ENCODE measurements at places on chromosomes 1 and 21.

DNA sequence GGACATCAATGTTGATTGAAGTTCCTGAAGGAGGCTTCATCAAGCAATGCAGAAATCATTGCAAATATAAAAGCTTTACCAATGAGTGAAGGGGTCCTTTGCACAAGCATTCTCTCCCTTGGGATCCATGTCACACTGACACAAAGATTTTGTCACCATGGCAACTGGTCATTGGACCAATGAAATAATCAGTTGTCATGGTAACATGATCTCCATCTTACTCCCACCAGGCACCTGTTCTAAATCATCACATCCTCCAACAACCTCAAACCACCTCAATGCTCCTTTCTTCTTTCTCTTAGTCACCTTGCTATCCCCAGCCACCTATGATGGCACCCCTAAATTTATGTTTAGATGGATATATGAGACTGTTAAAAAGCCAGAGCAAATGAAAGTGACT, 13.5 kb upstream of the FOXJ3 start:
- no peak for DNase-seq

- DNase-seq, result no peak
Measured at GRCh38 chr1:98389809-98390208, 271.7 kb upstream of the SNX7 start.

DNA sequence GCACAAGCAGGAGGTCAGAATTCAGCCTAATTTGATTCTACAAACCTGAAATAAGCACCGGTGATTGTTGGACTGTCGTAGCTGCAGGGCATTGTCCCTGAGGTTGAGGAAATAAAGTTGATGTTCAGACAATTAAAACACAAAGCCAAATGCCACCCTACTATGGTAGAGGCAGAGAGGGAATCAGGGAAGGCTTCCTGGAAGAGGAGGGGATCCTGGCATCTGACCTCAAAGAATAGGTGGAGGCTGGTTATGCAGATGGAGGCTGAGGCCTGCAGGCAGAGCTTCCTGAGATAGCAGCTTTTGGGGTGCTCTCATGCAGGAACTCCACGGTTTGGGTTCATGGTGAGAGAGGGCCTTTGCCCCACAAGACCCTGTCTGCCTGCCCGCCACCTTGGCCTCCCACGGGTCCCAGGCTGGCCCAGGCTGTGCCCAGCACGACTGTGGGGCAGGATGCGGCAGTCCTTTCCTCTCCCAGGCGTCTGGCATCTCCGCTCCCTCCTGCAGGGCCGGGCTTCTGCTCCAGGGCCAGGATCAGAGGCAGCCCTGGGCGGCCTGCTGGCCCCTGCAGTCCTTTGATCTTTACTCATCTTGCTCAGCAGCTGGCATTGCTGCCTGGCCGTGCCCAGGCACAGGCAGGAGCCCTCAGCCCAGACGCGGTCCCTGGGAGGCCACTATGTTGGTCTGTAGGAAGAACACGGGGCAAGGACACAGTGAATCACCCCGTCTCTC, 134.1 kb upstream of the VAMP3 start:
- DNase-seq, result no peak

GRCh38 chr1:220370041-220370700, 97.9 kb upstream of the RAB3GAP2 start:
- DNase-seq, result no peak

DNA sequence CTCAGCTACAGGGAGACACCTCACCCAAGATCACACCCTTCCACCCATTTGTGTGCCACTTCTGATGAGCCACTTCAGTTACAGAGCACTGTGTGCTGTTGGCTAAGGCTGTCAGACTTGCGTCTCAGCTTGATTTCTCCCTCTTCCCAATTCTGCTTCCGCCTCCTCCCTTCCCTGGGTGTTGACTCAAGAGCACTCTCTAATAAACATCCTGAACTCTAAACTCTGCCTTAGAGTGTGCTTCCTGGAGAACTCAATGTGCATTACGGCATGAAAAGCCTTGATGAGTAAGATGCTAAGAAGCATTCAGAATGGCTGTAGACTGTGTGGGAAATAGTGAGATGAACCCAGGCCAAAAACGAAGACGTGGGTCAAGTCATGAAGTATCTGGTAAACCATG, 54.9 kb upstream of the S1PR1 start:
- no peak for DNase-seq

DNA sequence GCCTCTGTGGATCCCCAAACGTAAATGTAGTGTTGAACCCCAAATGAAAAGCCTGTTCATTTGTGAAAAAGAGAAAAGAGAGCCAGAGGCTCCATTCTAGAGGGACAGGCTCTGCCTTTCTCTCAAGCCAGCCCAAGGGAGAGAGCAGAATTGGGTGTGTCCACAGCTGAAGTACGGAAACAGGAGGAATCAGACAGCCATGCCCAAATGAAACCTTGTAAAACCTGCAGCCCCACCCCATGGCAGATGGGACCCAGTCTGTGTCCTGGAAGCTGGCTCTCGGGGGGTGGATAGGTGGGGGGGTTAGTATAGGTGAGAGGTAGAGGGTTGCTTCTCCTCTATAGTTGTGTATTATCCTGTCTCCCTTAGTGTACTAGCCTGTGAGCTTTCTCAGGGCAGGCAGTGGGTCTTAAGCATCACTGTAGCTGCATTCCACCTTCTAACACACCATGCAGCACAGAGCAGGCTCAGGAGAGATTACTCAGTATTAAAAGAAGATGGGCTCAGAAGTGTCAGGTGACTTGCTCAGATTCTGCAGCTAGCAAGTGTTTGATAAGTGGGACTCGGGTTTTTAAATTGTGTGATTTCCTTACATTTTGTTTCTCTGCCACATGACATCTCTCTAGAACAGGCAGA, 67.4 kb upstream of the SIPA1L2 start:
- DNase-seq, result no peak

DNA sequence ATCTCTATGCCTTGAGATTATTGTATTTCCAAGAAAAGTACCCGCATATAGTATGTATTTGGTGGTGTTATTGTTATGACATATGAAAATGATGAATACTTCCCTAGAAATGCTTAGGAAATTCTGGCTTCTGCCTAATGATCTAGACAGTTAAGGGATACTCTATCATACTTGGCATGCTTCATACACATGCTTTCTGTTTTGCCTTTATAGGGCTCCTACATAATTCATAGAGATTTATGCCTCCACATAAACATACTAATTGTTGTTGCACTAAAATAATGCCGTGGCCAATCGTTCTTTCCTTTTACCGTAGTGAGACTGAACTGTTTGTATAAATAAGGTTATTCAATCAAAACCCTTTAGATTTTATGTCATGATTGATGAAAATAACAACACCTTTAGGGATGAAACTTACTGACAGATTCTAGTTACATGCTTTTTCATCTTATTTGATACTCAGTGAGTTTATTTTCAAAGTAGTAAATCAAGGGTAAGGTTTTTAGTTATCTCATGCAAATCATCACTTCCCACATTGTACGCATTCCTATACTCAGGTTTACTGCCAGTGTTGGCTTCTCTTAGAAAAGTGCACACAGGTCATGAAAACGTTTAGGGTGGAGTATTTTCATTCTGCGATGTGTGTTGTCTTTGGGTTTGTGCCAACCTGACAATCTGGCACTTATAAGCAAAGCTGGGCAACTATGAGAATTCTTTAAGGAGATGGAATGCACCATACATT, 40.5 kb upstream of the SCYL3 start:
- DNase-seq, result no peak

GRCh38 chr1:221823149-221823548, 81.3 kb upstream of the DUSP10 start:
- DNase-seq, result peak; percentile 49

All from activated CD4-positive, alpha-beta T cell treated with anti-CD3 and anti-CD28 coated beads, Interleukin-2, amount 10 ng/mL, durations not matched to agents 24 days and 14 days (primary cell).